ENCODE measurements at places on chromosomes 5 and 9.

DNA sequence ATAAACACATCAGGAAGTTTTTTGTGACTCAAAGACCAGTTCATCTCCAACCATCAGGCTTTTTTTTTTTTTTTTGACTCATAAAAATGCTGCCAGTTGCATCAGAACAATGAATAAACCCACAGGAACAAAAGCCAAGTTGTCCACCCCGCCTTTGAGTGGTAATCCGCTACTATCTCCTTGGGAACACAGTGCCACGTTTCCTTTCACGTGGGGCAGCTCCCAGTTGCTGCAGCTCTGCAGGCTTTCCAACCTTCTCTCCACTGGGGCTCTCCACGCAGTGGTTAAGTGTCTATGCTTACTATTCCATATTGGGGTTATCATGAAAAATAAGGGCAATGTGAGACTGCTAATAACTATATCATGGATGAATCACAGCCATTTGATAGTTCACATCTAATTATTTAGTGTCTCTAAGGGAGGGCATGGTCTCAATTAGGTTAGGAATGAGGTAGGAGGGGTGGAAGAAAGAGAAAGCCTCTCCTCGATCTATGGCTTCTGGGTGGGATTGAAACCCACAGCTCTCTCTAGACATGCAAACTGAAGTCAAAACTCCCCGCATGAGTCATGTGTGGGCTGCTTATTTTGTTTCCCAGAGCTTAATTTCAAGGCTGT is 55.8 kb upstream of the ACTBL2 start:
- DNase-seq = no peak

GRCh38 chr5:171412186-171412585 is 7.3 kb upstream of the FGF18 start:
- DNase-seq = no peak

GRCh38 chr9:116576386-116576785 is 110.7 kb upstream of the TRIM32 start:
- no peak for DNase-seq

DNA sequence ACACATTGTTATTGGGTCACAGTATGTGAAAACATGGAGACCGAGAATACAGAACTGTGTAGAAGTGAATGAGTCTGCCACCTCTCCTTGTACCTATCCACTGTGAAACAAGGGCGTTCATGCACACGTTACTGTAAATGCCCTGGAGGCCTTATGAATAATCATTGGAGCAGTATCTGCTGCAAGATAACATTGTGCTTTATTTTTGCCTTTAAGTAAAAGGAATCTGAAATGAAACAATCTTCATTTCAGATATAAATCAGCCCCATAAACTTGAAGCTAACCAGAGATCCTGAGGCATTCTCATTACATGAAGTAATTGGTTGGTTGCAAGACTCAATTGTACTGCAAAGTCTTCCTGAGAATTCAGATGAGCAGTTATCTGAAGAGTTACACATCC is 419.6 kb downstream of the KDM4C start:
- DNase-seq = no peak

- no peak for DNase-seq
These were observed 466.7 kb downstream of the ACTL7B start for GRCh38 chr9:108389056-108389455.

GRCh38 chr5:119651486-119651885 is 22.1 kb downstream of the FAM170A start:
- no peak for DNase-seq

DNA sequence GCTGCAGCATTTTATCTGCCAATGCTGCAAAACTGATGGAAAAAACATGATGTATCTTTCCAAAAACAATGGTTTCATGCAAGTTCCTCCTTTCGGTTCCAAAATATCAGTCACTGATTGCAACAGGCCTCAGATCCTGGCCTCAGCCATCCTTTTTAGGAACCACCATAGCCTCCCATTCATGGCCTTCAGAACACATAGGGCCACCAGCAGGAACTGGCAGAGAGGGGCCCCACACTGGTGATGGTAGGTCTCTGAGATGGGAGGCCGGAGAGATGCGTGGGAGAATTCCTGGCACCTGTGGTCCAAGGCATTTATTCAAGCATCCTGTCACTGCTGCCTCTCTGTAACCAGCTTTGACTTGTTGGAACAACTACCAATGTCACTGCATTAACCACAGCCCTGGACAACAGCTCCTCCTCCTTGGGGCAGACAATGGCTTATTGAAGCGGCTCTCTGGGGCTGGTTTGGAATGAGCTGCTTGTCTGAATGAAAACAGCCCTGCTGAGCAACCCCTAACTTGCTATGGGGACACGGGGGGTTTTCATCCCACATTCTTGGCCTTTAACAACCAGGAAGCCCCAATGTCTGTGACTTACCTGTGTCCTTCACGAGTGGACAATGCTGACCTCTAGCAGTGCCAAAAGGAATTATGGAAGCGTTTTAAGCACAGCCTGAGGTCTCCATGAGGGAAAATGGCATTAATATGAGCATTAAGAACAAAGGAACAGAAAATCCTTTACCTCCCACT is 108.1 kb downstream of the LHFPL2 start:
- DNase-seq = no peak

- DNase-seq = no peak
These were observed 6.6 kb downstream of the LCN9 start for GRCh38 chr9:135669616-135670285.

- no peak for DNase-seq
These were observed 58.2 kb upstream of the PRR16 start for GRCh38 chr5:120405923-120406322.

GRCh38 chr5:101047181-101047580 is 144.1 kb upstream of the ST8SIA4 start:
- DNase-seq = no peak

GRCh38 chr5:43165323-43165722 is 26.7 kb upstream of the NIM1K start:
- DNase-seq = no peak

DNA sequence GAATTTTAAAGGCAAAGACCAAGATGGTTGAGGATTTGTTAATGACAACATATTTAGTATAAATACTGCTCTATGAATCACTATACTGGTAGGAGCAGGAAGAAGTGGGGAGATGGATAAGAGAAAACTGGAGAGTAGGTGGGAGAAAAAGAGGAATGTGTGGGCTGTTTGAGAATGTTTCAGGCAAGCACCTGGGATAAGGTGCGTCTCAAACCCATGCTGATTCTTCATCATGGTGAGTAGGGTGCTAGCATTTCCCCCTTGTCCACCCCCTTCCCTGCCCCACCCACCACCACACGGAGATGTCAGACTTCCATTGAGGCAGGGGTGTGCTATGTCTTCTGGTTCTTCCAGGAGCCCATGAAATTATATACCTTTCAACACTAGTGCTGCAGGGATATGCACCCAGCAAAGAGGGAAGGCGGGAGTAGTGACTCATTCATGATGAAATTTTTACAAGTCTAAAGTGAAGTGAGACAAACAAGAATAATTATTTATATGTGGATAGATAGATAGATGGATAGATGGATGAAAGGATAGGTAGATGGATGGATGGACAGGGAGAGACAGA is 54.3 kb downstream of the MTX3 start:
- no peak for DNase-seq

DNA sequence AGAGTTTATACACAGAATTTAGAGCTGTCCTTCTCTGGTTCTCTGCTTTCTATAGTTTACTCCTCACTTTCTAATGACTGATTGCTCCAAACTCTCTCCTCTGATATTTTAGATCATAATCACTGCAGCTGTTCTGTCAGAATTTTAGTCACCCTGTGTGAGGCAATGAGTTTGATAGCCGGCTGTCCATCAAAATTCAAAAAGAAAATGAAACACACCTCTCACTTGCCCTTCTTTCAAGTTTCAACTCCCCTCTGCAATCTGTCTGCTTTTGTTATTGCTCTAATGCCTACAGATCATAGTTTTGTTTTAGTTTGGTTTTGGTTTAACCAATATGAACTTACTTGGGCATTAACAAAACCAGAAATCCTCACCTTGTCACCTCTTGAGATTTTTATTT is 23.3 kb upstream of the ABLIM3 start:
- DNase-seq = no peak

- no peak for DNase-seq
These were observed 165.0 kb upstream of the GPR151 start for GRCh38 chr5:146680846-146681584.

DNA sequence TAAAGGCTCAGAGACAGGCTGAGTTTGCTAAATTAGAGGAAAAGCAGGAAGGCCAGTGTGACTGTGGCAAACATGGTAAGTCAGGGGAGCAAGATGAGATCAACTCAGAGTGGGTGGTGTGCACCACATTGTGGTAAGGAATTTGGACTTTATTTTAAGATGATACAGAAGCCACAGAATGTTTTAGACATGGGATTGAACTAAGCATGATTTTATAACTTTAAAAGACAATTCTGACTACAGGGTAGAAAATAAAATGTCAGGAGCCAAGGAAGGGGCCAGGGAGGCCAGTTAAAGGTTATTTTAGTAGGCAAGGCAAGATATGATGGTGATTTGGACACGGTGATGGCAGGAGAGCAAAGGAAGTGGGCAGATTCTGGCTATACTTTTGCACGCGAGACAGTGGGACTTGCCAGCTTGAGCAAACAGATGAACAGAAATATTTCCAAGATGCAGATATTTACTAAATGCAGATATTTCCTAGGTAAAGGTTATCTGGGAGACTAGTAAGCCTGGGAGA is 53.9 kb downstream of the TSSK1B start:
- no peak for DNase-seq

DNA sequence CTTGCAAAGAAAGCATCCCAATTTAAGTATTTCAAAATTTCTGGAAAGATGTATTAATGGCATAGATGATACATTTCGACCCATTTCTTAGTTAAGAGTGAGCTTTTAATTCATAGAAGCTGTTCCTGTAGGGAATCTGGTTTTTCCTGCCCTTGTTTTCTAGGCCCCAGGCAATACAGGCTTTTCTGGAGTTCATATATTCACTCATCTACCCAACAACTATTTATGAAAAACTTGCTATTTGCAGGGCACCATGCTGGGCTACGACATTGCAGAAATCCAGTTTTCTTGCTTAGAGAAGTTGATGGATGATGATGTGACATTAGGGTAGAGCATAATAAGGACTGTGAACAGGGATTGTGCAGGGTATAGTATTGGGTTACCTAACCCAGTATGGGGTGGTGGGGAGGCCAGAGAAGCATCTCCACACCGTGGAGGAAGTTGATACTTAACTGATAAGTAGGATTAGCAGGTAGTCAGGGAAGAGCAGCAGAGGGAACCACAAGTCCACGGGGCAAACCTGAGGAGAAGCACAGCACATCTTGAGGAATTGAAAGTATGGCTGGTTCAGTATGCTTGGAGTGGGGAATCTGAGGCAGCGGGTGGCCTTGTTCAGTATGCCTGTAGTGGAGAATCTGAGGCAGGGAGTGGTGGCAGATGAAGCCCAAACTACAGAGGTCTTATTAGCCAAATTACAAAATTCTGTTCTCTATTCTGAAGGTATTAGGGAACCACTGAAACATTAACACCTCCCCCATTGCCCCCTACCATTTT is 247.5 kb downstream of the ARRDC3 start:
- DNase-seq = no peak

- DNase-seq = no peak
These were observed 41.4 kb upstream of the TIFAB start for GRCh38 chr5:135493406-135494180.

GRCh38 chr5:139342423-139342723 is 719 bp downstream of the PAIP2 start:
- DNase-seq = no peak

GRCh38 chr5:169442403-169442874 is 141.1 kb upstream of the SPDL1 start:
- DNase-seq = no peak

DNA sequence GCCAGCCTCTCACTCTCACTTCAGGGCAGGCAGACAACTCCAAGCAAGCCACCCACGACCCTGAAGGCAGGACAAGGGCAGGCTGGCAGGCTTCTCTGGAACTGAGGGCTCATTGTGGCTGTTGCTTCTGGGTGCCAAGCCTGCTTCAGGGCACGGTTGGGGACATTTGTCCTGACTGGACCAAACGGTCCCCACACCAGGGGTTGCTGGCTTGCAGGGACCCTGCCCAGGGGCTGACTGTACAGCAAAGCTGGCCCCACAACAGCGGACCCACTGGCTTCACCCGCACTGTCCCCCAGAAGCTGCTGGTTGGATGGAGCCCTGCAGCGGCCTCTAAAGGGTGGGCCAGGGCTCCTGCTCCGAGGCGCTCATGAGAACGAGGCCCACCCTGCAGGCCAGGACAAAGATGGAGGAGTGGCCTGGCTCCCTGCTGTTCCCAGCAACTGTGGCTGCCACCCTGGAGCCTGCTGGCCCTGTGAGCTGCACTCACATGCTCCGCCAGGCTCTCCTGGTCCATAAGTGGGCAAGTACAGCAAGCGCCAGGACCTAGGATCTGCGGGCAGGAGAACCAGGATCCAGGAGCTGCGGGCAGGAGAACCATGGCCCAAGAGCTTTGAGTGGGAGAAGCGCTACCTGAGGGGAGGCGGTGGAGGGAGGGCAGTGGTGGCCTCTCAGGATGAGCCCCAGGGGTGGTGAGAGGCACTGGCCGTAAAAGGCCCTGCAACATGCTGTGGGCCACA is 34.4 kb upstream of the NSMF start:
- DNase-seq = no peak

- no peak for DNase-seq
These were observed 25.4 kb upstream of the NKD2 start for GRCh38 chr5:983238-983524.

DNA sequence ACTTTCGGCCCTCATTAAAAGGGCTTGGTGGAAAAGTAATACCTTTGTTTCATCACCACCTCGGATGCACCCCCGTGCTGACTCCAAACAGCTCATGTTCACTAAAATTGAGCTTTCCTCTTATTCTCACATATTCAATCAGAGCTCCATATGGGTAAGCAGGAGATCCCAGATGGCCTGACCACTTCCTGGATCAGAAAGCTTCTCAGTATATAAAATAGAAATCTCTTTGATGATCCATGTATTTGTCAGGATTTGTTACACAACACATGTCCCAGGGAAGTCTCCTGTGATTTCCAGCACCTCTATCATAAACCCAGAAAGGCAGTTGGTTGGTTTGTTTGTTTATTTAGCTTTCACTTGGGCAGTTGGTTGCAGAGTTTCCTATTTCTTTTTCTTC is 402.0 kb downstream of the MLLT3 start:
- DNase-seq = no peak

- no peak for DNase-seq
These were observed 10.8 kb upstream of the NUDT12 start for GRCh38 chr5:103573411-103573810.

- no peak for DNase-seq
These were observed 143.0 kb downstream of the GPBP1 start for GRCh38 chr5:57316798-57317327.

GRCh38 chr5:89087128-89087527 is 204.1 kb upstream of the MEF2C start:
- no peak for DNase-seq

GRCh38 chr9:136846376-136847087 is 2.7 kb upstream of the PHPT1 start:
- DNase-seq = no peak

DNA sequence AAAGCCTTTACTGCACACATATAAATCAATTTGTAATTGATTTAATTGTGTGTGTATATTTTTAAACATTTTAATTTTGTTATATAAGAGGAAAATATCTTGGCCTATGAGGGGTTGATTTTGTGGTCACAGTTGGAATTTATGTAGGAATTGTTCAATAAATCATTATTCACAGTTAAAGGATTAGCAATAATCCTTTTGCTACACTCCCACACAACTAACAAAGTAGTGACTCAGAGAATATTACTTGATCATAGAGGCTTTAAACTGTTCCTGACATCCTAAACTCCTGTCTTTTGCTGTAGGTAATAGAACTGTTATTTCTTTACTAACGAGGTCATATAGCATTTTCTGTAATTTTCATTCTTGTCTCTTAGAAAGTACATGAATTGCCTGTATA is 95.5 kb downstream of the ZCCHC7 start:
- DNase-seq = no peak

Data from iPS DF 6.9 (cell line).